ENCODE measurements at places on chromosomes 13 and 19.
A peak's percentile ranks its signal among the peaks of the same experiment; 100 is the strongest.

DNA sequence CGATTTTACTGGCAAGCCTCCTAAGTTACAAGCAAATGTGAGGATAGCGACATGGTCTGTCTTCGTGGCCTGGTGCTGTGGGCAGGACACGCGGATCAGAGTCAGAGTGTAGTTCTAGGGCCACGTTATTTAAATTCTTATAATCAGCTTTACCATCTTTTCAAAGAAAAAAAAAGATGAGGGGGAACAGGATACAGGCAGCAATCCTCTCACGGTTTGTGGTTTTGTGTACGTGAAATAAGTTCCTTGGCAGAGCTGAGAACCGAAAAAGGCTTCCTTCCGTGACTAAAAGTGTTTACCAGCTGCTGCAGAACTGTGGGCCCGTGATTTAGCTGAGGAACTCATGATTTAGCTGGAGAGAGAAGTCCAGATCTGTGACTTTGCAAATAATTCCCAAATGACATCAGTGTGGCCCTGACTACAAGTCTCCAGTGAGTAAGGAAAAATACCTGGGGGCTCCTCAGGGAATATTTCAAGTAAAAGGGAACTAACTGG lies 27.2 kb downstream of the RCBTB2 start:
- DNase-seq: peak; percentile 39

- DNase-seq: no peak
Measured at GRCh38 chr13:95136638-95137037, 164.6 kb downstream of the ABCC4 start.

GRCh38 chr13:31970231-31970930 lies 61.2 kb upstream of the FRY start:
- no peak for DNase-seq

DNA sequence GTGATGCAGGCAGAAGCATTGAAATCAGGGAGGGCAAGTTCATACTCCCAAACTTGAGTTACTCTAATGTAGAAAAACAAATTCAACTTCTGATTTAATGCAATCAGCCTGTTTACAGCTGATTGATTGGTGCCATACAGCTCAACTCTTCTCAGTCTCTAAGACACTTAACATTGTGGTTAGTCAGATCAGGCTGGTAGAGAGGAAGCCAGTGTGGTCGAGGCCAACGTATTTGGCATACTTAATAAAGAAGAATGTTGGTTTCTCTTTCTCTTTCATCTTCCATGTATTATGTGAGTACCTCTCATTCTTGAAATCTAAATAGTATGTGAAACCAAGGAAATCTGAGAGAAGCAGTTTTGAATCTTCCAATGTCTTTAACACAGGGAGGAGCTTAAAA lies 255.0 kb upstream of the SLITRK1 start:
- peak; percentile 20 for DNase-seq

- no peak for DNase-seq
Measured at GRCh38 chr13:49098198-49098597, 121.9 kb upstream of the MLNR start.

- no peak for DNase-seq
Measured at GRCh38 chr13:30872276-30872594, 33.8 kb upstream of the MEDAG start.

- no peak for DNase-seq
Measured at GRCh38 chr13:43994999-43995859, 115.5 kb downstream of the LACC1 start.

DNA sequence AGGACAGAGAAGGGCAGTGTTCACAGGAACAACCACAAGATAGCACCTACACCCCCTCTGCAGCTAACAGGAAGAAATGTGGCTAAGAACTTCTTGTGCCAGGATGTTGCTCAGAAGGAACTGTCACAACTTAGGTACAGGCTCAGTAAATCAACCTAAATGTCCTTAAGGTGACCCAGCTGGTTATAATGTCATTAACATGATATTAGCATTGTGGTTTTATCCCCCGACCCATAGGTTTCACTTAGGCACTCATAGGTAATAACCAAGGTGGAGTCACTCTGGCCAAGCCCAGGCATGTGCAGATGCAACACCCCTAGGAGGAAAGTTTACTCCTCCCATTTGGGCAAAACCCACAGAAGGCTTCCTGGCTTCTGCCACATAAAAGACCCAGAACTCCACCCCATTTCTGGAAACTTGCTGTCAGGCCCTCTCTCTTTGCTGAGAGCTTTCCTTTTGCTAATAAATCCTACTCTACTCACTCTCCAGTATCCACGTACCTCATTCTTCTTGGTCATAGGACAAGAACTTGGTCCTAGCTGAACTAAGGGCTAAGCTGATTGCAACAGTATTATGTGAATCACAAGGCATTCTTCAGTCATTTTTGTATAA lies 951.3 kb downstream of the SLITRK5 start:
- no peak for DNase-seq

DNA sequence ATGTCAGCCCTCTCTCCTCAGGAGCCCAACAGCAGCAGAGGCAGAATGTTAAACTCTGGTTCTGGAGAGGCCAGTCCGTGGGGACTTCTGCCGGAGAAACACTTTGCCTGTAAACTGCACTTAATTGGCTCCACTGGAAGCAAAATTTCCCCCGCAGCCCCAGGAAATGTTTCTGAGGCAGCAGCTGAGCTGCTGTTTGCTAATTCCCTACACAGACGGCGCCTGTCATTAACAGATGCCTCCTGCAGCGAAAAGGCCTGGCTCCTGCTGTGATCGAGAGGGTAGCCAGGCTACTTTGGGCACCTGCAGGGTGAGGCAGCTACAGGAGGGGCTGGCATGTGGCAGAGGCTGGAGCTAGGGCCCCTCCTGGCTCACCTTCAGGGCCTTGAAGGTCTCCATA lies 5.2 kb upstream of the TM6SF2 start:
- DNase-seq: no peak

- DNase-seq: no peak
Measured at GRCh38 chr13:98447881-98448641, 128.8 kb downstream of the STK24 start.

GRCh38 chr13:23656637-23657371 lies 86.6 kb downstream of the TNFRSF19 start:
- DNase-seq: no peak

GRCh38 chr19:13665125-13665905 lies 99.0 kb upstream of the MRI1 start:
- DNase-seq: no peak

DNA sequence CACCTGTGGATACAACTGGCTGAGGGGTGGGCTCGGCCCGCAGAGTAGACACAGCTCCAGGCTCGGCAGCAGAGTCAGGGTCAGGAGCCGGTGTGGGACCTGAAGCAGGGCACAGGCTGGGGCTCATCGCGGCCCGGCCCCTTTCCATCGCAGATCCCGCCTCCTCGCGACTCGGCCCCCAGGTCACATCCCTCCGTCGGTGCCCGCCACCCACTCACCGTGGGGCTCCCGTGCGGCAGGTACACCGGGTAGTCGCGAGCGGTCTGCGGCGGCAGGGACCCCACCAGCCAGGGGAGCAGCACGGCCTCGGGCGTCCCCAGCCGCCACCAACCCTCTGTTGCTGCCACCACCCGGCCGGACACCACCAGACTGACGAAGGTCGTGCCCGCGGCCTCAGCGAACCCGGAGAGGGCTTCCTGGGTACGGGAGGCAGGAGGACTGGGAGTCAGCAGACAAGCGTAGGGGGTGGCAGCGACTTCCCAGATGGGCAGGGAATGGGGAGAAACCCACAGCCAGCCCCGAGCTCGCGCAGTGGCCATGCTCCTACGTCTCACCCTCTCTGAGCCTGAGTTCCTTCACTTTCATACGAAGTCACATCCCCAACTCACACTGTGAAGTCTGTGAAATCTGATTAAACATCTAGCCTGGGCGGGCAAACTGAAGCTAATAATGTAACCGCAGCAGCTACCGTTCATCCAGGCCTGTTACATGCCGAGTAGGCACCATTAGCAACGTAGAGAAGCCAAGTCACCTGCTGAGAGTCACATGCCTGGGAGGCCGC lies 3.7 kb downstream of the FUZ start:
- DNase-seq: peak; percentile 47

GRCh38 chr13:84616864-84617263 lies 734.6 kb upstream of the SLITRK1 start:
- no peak for DNase-seq

- no peak for DNase-seq
Measured at GRCh38 chr13:113151745-113152690, 6.4 kb upstream of the PROZ start.

DNA sequence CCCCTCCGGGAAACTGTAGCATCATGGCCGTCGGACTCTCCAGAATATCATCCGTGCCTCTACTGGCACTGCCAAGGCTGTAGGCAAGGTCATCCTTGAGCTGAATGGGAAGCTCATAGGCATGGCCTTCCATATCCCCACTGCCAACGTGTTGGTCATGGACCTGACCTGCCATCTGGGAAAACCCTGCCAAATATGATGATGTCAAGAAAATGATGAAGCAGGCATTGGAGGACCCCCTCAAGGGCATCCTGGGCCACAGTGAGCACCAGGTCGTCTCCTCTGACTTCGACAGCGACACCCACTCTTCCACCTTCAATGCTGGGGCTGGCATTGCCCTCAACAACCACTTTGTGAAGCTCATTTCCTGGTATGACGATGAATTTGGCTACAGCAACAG lies 41.9 kb upstream of the CALM3 start:
- DNase-seq: no peak
